Naive thymus-derived CD8-positive, alpha-beta T cell (primary cell): ENCODE measurements at places on chromosomes 7 and 10. TPM values are rescaled to one million over a fixed set of nuclear protein-coding genes. Genes with fewer than 3 reads are reported as not detected.

- H3K27me3 ChIP-seq: no peaks in the 10 kb centered on the region
- H3K4me3 ChIP-seq: no peak overlapping the region
- no peak for DNase-seq
- no peaks in the 10 kb centered on the region for H3K4me1 ChIP-seq
- H3K27ac ChIP-seq: no peak overlapping the region
- no peaks in the 10 kb centered on the region for H3K36me3 ChIP-seq
These were observed 1138.5 kb upstream of the PHF14 start for GRCh38 chr7:9835199-9835598.

DNA sequence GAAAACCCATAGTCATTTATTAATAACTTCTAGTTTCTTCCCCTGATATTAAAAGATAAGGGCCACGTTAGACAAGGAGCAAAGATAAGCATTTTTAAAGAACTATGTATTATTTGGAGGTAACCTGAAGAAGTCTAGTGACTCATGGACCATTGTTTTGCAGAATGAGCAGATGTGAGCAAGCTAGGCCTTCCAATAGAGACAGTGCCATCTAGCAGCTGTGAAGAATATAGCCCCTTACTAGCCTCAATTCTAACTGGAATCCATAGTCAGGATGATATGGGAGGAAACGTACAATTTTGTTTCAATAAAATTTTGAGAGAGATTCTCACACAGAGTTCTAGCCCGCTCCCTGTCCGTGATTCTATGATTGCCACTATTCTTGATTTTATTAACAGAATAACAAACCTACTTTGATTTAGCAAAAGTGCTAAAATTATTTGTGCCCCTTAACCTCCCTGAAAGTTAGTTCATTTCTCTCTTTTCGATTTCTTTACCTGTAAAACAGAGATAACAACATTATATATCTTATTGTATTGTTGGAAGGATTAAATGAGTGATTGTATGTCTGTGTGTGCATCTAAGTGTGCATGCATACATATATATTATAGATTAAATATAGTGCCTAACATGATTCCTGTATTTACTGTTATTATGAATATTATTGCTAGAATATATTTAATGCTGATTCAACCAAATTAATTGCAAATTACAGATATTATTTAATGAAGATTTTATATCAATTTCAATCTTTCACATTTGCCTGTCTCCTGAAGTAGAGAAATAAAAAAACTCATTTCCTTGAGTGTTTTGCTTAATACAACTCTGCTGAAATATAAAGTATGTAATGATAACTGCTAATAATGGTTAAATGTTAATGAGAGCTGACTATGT is 22.7 kb downstream of the FAM237B start:
- H3K4me3 ChIP-seq: no peak overlapping the region
- peaks cover 2% of the 10 kb centered on the region for H3K27me3 ChIP-seq
- no peak overlapping the region for H3K27ac ChIP-seq
- H3K36me3 ChIP-seq: no peaks in the 10 kb centered on the region
- H3K4me1 ChIP-seq: no peaks in the 10 kb centered on the region

DNA sequence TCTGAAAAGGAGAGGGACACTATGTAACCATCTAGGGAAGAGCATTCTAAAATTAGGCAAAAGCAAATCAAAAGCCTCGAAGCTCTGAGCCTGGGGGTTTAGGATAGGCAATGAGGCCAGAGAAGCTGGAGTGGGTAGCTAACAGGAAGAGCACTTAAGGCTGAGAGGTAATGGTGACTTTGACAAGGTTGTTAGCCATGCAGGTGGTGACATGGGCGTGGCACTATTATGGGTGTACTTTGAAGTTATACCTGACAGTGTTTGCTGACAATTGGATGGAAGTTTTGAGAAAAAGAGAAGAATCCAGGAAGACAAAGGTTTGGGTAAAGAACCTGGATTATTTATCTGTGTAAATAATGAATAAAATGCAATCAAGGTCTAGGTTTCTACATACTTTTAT is 383.0 kb upstream of the SEMA3C start:
- H3K36me3 ChIP-seq: no peaks in the 10 kb centered on the region
- H3K27me3 ChIP-seq: no peaks in the 10 kb centered on the region
- no peaks in the 10 kb centered on the region for H3K4me1 ChIP-seq
- H3K27ac ChIP-seq: no peak overlapping the region
- no peak for DNase-seq

- H3K36me3 ChIP-seq: no peaks in the 10 kb centered on the region
- H3K27me3 ChIP-seq: no peaks in the 10 kb centered on the region
- H3K4me3 ChIP-seq: no peak overlapping the region
- no peak for DNase-seq
These were observed 580.1 kb downstream of the CCSER2 start for GRCh38 chr10:84908491-84908890.

TMEM236 gene
- total RNA-seq: 0.18 TPM

CYP3A4 gene
- not detected for total RNA-seq

INSIG1 gene
- 50.3 TPM for total RNA-seq

GATAD1 gene
- 40.9 TPM for total RNA-seq
